ENCODE measurements at places on chromosomes 12 and 14. TPM values are rescaled to one million over a fixed set of nuclear protein-coding genes. Genes with fewer than 3 reads are reported as not detected.

- DNase-seq: no peak
These were observed 165.1 kb downstream of the MON2 start for GRCh38 chr12:62631471-62632410.

IFNG-AS1 gene
- total RNA-seq: 0.40 TPM

PLEK2 gene
- not detected for total RNA-seq

- no peak for DNase-seq
These were observed 21.1 kb upstream of the PPP2R5E start for GRCh38 chr14:63564318-63564717.

HOXC12 gene
- not detected for total RNA-seq

PKP2 gene
- total RNA-seq: not detected

RITA1 gene
- 16.9 TPM for total RNA-seq

SDR9C7 gene
- not detected for total RNA-seq

All from activated CD4-positive, alpha-beta memory T cell treated with anti-CD3 and anti-CD28 coated beads, Interleukin-2, amount 10 ng/mL, durations not matched to agents 7 days and 5 days (primary cell).